Right renal pelvis (tissue), 4 donors: ENCODE measurements at places on chromosomes 13 and 19.

DNA sequence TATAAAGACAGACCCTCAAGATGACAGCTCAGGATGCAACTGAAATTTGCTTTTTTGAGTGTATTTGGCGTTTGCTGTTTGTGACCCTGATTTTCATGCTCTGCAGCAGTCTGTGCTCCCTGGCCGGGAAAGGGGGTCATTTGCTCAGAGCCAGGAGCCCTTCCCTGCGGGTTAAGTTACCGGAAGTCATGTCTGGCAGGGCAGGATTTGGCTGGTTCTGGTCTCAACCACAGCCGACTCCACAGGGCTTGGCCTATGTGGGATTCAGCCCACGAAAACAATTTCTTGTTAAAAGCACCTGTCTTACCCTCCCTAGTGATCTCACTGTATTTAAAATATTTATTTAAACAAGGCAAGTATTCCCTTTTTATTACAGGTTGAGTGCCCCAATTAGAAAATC, 22.6 kb downstream of the MCF2L start:
- no peak for DNase-seq

- DNase-seq, result no peak
These were observed 62.8 kb upstream of the WASF3 start for GRCh38 chr13:26494571-26495195.

DNA sequence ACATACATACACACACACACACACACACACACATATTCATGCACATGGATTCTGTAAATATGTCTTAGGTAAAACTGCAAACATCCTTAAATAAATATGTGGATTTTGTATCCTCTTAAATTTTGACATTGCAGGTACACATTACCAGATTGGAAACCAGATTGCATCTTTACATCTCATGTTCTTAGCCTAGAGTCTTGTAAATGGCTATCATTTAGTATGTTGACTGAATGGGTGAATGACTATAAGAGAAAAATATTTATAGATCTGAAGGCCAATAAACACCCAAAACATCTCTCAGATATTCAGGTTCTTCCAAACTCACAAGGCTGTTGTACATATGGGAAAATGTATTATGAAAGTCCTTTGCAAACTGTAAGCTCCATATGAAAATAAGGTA, 104.3 kb downstream of the STARD13 start:
- no peak for DNase-seq

GRCh38 chr19:30556230-30556711, 184.1 kb downstream of the ZNF536 start:
- DNase-seq, result no peak

- DNase-seq, result no peak
These were observed 13.6 kb downstream of the LTBP4 start for GRCh38 chr19:40614622-40615411.

DNA sequence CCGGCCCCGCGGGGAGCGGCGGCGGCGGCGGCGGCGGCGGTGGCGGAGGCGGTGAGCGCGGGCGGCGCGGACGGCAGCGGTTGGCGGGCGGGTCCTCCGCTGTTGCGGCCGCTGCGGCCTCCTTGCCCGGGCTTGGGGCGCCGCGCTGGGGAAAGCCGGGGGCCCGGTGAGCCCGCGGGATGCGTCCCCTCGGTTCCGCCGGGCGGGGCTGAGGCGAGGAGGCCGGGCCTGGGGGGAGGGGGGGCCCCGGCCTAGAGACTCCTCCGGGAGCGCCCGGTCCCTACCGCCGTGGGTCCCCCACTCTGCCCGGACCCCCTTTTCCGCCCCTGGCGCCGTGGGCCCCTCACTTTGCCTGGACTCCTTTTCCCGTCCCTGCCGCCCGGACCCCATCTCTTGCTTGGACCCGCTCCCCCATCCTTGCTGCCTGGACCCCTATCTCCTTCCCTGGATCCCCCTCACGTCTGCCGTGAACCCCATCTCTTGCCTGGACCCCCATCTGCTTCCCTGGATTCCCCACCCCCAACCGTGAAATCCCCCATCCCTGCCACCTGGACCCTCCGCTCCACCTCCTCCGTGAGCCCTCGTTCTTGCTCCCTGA, 28.6 kb upstream of the NDUFS7 start:
- DNase-seq, result no peak

GRCh38 chr19:37698216-37698615, 21.3 kb downstream of the ZNF607 start:
- DNase-seq, result no peak

- DNase-seq, result peak; percentile 54
These were observed 1.7 kb upstream of the ELANE start for GRCh38 chr19:850221-850978.

DNA sequence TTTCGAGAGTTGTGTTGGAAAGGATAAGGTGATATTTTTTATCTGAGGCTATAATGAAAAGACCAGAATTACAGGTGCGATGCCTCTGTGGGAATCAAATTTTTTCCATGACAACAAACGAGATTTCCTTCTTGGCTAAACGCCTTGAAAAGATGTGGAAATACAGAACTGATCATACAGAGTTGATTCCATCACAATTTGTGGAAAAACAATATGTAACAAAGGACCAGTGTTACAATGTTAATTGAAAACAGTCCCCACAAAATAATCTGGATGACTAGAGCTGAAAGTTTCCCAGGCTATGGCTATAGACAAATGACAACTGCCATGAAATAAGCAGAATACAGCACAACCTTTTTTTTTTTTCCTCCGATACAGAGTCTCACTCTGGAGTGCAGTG, 628.9 kb downstream of the DIAPH3 start:
- no peak for DNase-seq

GRCh38 chr19:42114412-42114811, 17.8 kb downstream of the POU2F2 start:
- DNase-seq, result no peak

DNA sequence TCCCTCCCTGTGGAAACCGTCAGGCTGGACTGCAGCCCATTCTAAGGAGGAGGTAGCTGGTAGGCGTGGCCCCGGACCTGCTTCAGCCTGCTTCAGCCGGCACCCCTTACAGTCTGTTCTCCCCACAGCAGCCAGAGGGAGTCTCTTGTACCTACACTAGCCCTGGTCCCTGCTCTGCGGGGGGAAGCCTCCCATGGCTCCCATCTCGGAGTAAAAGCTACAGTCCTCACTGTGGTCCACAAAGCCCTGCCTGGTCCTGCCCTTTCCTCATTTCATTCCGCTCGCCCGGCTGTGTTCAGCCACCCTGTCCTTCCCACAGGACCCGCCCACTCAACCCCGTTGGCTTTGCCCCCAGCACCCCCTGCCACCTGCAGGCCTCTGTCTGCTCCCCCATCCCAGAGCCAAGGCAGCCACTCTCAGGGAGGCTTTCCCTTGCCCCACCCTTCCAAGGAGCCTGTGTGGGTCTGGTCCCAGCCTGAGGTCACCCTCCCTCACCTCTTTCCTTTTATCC, 1.3 kb downstream of the PGLYRP1 start:
- no peak for DNase-seq

- DNase-seq, result no peak
These were observed 162.9 kb downstream of the NHLRC3 start for GRCh38 chr13:39201180-39201579.

DNA sequence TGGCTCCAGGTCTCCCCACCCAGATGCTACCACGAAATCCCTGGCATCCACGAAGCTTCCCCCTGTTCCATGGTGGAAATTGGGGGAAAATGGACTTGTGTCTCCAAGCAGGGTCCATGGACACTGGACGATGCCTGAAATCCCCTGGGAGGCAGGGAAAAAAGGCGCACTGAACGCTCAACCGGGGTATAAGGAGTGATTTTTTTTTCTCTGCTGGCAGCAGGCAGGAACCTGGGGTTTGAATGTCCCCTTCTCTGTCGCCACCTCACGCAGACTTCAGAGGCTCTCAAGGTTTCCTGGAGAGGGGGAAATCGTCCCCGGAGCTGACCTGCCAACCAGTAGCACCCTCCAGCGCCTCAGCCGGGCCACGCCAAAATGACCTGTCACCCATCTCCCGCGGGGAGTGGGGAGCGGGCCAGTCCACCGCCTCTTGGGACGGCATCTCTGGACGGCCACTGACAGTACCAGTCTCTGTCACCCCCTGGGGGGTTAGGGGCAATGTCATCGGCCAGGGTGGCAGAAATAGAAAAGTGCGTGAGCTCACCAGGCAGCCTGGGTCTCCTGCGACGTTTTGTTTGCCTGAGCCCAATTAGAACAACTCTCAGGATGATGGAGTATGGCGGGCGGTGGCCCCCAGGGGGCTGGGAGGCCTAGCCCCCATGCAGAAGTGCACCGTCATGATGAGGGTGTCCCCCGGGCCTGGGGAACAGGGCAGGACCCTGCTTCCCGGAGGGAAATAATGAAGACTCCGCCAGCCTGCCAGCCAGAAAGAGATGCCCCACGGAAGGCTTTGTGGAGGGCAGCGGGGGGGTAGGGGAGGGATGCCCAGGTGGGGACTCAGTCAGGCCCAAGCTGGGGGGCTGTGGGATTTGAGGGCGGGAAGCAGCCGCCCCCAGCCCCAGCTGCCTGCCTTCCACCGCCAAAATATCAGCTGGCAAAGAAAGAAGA, 2.6 kb downstream of the PTPRS start:
- DNase-seq, result no peak

DNA sequence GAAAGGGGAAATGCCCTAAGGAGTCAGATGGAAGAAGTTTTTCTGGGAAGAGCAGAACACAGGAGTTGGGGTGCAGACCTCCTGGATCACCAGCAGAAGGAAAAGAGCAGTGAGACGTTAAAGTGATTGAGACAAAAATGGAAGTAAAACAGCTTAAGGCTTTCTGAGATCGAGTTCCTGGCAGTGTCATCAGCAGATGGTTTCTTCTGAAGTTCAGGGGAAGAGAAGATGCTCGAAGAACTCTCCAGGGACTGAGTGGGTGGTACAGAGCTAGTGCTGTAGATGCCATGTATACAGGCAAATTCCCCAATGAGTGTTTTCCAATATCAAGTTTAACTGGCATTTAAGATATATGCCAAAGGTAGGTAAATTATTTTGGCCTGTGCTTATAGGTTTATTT, 272.2 kb upstream of the KLF12 start:
- no peak for DNase-seq

DNA sequence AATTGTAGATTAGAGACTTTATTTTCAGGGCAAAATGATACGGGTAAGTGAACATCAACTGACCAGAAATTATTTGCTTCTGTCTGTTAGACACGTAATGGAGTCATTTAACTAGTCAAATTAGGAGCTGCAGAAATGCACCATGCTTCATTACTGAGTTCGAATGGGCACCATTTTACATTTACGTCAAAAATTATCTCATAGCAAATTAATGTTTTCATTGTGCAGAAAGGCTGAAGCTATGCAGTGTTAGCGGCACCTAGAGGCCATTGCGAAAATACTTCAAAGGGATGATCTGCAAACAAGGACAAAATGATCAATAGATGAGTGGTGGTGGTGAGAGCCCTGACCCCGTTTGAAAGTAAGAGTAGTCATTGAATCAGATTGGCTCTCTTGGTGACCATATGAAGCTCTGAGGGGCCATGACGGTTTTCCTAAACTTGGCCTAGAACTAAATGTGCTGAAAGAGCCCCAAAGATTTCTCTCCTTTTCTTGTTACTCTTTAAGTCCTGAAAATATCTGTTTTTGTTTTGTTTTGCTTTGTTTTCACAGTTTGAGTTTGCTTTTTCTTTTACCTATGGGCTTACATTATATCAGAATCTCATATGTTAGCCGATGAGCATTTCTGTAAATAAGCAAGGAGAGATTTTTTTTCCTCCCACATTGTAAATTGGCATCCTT, 277.9 kb downstream of the ZNF536 start:
- peak; percentile 44 for DNase-seq
